ENCODE measurements at places on chromosomes 2 and 18.
A peak's percentile ranks its signal among the peaks of the same experiment; 100 is the strongest.

DNA sequence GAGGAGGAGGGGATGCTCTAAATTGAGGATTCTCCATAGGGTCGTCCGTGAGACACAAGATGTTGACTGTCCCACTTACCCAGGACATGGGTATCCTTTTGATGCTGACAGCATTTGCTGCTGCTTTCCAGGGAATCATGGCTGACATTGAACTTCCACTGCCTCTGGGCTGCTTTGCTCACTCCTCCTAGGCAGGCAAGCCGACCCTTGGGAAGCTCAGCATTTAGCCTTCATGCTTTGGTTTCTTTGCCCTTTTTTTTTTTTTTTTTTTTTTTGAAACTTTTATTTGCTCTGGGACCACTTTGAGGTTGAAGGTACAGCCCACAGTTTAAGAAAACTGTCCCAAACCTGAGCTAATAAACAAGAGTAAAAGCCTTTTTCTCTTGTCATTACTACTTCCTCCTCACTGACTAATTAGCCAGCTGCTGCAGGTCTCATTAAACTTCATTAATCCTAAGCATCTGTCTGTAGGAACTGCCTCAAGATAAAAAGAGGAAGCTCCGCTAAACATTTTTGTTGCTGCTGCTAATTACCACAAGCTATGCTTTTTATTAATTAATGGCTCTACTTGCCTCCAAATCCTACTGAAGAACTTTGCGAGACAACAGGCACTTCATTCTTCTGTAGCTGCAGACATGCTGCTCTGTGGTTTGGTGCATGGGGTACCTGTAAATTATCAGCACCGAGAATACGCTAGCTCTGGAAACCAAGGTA is 125.4 kb downstream of the SPTBN1 start:
- no peak for DNase-seq

- no peak for DNase-seq
These were observed 69.4 kb downstream of the POLE4 start for GRCh38 chr2:75027886-75028285.

DNA sequence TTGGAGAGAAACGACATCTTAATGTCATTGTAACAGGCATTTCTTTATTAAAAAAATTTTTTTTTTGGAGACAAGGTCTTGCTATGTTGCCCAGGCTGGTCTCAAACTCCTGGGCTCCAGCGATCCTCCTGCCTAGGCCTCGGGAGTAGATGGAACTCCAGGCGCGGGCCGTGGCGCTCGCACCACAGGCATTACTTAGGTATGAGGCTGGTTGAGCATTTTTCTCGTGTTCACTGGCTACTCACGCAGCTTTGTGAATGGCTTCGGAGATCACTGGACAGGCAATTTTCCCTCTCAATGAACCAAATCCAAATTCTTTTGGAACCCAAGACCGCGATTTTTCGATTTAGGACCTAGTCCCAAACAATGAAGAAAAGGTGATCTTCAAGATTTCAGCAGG is 795 bp upstream of the TCF7L1 start:
- DNase-seq = no peak

- peak; percentile 95 for DNase-seq
These were observed at the start of gene PPP1CB for GRCh38 chr2:28751252-28751955. Gene PPP1CB, plus strand, starts transcription at chr2:28751830. Its CDS starts 295 bp downstream, at chr2:28752125.

- DNase-seq = no peak
These were observed 634 bp upstream of the CNDP1 start for GRCh38 chr18:74533666-74534065.

DNA sequence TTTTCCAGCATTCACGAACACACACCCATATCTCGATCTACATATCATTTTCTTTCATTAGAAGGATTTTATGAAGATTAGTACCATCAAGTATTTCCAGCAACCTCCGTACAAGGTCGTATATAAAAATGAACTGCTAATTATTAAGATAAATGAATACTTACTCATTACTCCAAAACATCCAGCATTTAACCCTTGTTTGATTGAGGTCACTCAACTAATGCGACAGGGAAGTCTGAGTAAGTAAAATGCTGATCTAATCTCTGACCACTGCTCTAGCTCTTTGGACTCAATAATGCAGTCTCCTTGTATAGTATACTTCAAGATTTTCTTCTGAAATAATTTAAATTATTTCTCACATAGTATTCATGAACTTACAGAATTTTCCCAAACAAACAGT is 2.0 kb downstream of the ABHD3 start:
- no peak for DNase-seq

DNA sequence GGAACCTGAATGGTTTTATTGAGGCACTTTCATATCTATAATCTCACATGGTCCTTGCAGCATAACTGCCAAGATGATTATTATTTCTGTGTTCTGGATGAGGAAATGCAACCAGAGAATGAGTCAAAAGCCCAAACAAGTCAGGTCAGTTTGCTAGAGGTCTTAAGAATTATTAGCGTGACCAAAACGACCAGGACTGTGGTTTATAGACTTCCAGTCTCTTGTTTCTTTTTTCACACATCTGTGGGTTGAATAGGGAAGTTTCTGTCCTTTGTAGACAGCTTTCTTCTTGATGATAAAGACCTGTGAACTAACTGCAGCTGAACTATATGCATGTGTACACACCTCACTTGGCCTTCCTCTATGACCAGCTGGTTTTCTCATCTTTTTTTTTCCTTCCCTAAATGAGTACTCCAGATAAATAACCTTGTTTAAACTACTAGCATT is 13.9 kb downstream of the ADAM23 start:
- no peak for DNase-seq

GRCh38 chr2:153532140-153532539 is 53.6 kb upstream of the RPRM start:
- no peak for DNase-seq

- no peak for DNase-seq
These were observed 28.2 kb upstream of the ITGAV start for GRCh38 chr2:186561467-186562208.

GRCh38 chr2:102620332-102620731 is 979 bp downstream of the SLC9A2 start:
- no peak for DNase-seq

DNA sequence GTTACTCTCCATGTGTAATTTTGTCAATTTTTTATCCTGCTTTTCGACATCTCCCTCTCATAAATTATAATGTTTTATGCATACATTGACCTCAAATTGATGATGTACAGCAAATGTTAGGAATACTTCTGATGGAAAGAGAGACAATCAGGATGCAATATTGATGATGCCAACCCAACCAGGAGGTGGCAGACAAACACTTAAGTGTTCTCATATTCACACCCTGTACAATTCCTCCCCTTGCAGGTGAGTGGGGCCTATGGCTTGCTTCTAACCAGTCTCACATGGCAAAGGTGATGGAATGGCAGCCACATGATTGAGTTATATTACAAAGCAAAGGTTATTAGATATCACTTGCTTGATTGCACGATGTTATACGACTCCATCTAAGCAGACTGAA is 594.3 kb upstream of the REG3G start:
- no peak for DNase-seq

GRCh38 chr2:176105730-176106580 is 1.1 kb upstream of the HOXD11 start:
- DNase-seq = no peak

- DNase-seq = no peak
These were observed 40.8 kb downstream of the BUB1 start for GRCh38 chr2:110637093-110637492.

GRCh38 chr2:58852243-58852642 is 611.1 kb upstream of the FANCL start:
- no peak for DNase-seq

GRCh38 chr18:32040936-32041335 is 22.3 kb downstream of the RNF125 start:
- DNase-seq = no peak

- no peak for DNase-seq
These were observed 13.6 kb downstream of the DHRS9 start for GRCh38 chr2:169082995-169083394.

GRCh38 chr18:2879889-2880288 is 33.1 kb downstream of the EMILIN2 start:
- DNase-seq = no peak

DNA sequence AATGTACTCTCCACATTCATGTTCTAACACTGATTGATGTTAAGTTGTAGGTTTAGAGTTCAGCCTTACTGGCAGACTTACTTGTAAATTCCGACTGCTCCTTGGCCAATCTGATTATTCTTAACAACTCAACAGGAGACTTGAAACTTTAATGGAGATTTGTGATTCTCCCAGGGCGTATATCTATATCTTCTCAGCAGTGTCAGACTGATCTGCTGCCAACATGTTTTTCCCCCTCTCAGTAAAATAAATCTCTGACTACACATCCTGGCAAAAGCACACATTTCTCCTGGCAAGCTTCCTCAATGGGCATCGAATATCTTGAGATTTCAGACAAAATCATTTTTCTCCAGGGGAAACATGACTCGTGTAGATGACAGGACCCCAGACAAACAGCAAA is 1041.2 kb downstream of the DPP10 start:
- DNase-seq = no peak

- DNase-seq = no peak
These were observed 70.2 kb upstream of the ID2 start for GRCh38 chr2:8611700-8612099.

DNA sequence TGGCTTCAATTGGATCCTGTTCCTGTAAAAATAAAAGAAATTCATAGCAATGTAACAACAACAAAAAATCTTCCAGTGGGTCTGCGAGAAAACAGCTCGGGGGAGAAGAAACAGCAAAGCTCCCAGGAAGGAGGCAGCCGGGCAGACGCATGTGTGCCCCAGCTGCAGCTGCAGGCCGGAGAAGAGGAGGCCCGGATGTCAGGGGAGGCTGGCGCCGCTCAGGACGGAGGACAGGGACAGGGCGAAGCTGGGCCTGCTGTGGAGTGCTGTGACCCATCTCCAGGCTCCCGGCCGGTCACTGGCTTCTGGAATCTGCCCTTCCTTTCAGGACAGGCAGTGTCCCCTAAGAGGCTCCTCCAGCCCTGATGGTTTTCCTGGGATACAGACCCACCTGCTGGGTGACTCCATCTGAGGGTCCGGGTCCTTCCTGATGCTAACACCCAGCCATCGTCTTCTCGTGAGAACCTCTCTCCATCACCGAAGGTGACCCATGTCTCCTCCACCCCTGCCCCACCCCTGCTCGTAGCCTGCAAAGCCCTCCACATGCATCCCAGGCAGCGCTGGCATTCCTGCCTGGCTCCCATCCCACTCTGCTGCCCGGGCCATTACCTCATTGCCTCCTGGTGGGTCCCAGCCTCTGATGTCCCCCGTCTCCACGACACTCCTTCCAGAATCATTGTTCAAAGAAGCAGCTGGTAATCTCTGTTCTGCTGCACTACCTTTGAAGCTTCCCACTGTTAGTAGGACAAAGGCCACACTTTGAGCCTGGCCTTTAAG is 145.4 kb upstream of the TWIST2 start:
- DNase-seq = no peak

GRCh38 chr2:57981083-57981768 is 65.4 kb upstream of the VRK2 start:
- DNase-seq = no peak

DNA sequence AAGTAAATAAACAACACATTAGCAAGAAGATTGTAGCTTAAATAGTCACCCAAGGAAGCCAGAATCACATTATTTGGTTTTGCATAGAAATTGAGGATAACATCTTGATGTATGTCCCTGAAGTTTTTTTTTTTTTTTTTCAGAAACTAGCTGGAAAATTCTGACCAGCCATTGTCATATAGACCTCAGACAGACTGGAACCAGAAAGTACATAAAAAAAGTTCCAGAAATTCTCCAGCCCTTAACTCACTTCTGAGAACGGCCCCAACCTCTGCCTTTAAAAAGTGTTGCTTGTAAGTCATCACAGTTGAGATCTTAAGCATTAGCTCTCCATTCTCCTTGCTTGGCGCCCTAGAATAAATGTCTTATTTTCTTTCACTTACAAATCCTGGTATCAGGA is 350.5 kb downstream of the CCDC85A start:
- no peak for DNase-seq

DNA sequence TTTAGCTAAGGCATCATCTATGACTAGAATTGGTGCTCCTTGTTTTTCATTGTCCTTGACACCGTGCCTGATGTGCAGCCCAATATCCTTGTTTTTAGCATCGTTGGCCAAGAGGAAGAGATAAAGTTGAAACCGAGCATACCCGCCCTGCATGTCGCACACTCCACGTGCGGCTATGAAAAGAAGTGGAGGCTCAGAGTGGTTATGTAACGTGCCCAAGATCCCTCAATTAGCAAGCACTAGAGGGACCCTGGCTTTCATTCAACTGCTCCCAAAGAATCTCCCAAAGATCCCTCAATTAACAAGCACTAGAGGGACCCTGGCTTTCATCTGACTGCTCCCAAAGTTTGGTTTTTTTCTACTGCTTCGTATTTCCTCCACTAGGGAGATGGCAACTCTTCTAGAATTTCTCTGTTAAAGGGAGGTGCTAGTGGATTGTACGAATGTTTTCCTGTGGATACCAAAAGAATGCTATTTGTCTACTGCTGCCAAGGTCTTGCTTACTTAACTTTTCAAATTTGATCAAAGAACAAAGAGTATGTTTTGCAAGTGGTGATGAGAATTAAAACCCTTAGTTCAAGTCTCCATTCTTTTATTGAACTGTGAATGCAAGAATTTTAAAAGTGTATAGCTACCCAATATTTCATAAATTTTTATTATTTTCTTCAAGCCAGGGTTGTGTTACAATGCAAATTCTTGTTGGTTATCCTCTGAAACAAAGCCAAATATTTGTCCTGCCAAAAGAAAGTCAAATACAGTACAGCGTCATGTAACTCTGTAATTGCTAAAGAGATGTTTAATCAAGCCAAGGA is 92.1 kb downstream of the AOX1 start:
- DNase-seq = no peak

DNA sequence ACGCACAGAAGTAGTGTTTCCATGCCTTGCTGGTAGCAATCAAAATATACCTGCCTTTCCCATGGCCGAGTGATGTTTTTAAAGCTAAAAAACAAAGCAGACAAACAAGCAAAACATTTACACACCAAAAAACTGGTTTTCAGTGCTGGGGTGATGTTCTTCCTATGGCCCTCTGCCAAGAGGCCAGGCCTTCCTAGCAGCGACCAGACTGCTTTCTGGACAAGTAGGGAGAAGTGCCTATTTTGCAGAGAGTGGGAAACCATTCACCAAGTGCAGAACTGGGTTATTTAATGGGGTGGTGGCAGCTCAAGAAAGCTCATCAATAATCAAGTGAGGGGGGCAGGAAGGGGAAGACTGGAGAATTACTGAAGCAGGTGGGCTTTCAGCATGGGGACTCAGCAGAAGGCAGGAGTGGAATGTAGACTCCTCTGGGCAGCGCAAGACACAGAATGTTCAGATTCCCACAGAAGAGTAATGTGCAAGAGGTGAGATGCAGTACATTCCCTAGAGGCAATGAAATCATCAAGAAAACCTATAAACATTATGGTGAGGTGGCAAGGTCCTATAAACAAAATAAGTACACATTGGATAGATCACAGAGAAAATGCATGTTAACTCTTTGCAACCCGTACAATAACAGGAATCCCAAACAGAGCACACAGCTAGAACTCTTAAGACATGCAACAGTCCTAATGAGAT is 44.0 kb downstream of the CPO start:
- no peak for DNase-seq

DNA sequence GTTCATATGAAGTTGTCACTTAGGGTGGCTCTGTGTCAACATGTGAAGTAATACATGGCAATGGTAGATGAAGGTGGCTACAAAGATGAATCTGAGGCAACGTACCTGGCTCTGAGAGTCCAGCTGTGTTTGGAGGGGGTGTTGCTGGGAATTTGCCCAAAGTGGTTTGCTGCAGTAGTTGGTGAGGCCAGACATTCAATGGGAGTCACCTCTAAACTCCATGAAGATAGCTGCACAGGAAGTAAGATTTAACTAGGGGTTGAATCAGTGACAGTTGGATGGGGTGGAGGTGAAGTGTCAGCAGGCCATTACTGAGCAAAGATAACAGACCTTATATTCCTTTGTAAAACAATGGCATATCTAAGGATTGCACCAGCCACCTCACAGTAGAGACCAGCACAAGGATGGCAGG is 71.8 kb downstream of the NUP35 start:
- no peak for DNase-seq

All from activated T-helper 9 cell treated with anti-CD3 and anti-CD28 coated beads, Interleukin-2, amount 50 U/mL, for 16 hours (primary cell).